ENCODE measurements at places on chromosomes 1 and 21. TPM values are rescaled to one million over a fixed set of nuclear protein-coding genes. Genes with fewer than 3 reads are reported as not detected.

Gene TPTE
- not detected for total RNA-seq

Gene SPRR2F
- total RNA-seq, result not detected

Gene FGR
- 0.64 TPM for total RNA-seq

Gene C1orf185
- not detected for total RNA-seq

Gene ST6GALNAC3
- total RNA-seq, result 0.72 TPM

Data from tracheal epithelial cell (primary cell).